GM12864 (cell line): ENCODE measurements at places on chromosomes 7 and 10.

DNA sequence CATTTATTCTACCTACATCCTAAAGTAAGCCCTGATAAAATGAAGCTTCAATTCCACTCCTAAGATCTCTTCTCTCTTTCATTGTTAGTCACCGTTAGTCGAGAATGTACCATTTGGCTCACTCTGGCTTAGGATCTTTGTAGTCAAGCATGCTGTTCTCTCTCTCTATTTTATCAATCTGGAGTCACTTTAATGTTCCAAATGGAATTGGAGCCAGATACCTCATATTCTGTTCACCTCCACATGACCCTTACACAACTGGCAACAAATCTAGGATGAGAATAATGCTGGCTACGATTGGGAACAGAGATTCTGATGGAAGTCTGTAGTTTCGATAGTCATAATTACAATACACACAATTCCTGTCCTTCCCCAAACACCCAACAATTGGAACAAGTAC is 213.7 kb downstream of the TWIST1 start:
- DNase-seq, result no peak

DNA sequence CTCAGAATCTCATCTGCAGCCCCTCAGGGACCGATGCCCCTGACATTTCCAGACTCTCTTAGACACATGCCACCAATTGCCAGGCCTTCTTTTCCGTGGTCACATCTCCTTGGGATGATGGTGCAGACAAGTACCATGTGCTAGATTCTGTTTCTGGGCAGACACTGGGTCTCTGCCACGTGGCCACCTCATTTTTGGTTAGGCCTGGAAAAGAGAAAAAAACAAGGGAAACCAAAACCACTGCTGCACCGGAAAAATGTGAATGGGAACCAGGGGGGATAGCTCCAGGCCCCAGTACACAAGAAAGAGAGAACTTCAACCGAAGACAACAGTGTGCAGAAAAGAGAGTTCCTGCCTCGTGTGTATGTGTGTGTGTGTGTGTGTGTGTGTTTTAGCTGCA is 23.0 kb upstream of the MXI1 start:
- no peak for DNase-seq

GRCh38 chr10:8639486-8640185 is 585.1 kb downstream of the GATA3 start:
- DNase-seq, result no peak

- DNase-seq, result no peak
These were observed 48.5 kb upstream of the TARP start for GRCh38 chr7:38321967-38322366.

- no peak for DNase-seq
These were observed 335.2 kb upstream of the C7orf33 start for GRCh38 chr7:148255333-148255732.

- DNase-seq, result no peak
These were observed 243.1 kb downstream of the ZMYND11 start for GRCh38 chr10:378230-378929.

GRCh38 chr7:102979670-102980069 is 66.9 kb downstream of the LRRC17 start:
- no peak for DNase-seq

GRCh38 chr7:101129603-101130117 is 2.8 kb downstream of the SERPINE1 start:
- no peak for DNase-seq

GRCh38 chr7:50552921-50553320 is 12.3 kb downstream of the DDC start:
- no peak for DNase-seq

- DNase-seq, result no peak
These were observed 50.3 kb downstream of the PALD1 start for GRCh38 chr10:70528741-70529362.

DNA sequence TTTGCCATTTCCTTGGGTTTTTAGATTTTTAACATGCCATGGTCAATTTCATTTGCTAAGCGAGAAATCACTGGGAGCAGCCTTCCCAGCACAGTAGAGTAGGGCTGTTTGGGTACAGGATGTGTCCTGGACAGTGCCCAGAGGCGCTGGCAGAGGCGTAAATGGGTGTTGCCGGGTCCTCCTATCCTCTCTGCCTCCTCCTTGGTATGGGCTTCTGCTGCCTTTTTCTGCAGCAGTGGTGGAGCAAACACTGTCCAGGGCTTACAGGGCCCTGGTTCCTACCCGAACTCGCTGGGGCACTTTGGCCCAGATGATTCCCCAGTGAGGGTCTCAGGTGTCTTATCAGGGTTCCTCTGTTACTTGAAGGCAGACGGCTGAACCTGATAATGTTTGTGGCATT is 298.3 kb downstream of the RPS24 start:
- no peak for DNase-seq

GRCh38 chr7:780081-780480 is 52.2 kb upstream of the SUN1 start:
- DNase-seq, result no peak

- no peak for DNase-seq
These were observed 60.5 kb downstream of the LAMB4 start for GRCh38 chr7:108069646-108070045.

DNA sequence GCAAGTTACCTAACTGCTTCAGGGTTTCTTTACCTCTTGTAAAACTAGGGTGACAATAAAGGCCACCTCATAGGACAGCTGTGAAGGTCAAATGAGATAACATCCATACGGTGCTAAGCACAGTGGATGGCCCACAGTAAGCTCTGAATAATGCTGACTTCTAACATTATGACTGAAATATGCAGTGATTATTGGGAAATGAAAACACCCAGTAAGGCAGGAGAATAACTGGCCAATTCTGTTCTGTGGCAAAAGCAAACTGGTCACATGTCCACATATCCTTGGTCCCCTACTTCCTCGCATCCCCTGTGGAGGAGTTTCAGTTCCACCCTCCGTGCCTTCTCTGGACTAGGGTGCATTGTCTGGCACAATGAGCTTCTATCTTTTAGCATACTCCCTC is 1.4 kb downstream of the CUBN start:
- no peak for DNase-seq

DNA sequence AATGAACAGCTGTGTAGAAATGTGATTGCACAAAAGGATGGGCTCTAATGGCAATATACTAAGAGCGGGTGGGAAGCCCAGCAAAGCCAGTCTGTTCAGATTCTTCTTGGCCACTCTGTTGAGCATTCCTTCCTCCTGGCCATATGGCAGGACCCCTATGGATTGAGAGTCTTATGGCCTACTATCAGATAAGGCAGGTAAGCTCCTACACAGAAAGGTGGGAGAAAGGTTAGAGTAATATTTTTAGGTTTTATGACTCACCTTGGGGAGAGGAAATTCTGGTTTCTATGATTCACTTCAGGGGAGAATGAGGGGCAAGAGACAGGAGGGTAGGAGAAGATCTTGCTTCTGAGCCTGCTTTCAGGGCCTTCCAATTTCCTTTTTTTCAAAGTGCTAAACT is 15.1 kb upstream of the AKR1B10 start:
- no peak for DNase-seq

GRCh38 chr7:73960548-73960947 is 67.4 kb upstream of the ELN start:
- no peak for DNase-seq

- DNase-seq, result no peak
These were observed 365.9 kb downstream of the PHTF2 start for GRCh38 chr7:78164459-78164858.

DNA sequence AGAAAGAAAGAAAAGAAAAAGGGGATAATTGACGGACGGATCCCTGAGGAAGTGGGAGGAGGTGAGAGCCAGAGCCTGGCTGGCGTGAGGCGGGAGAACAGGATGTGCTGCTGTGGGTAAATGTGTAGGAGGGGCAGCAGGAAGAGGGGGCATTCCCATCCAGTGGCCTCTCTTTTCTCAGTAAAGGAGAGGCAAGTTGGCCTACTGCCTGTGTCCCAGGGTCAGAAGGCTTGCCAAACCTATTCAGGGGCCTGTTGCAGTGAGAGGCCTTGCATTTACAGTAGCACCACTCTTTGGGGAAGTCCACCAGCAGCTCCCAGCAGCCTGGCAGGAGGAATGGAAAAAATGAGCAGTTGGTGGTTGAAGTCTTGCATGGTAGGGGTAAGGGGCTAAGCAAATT is 26.6 kb upstream of the ASCC1 start:
- no peak for DNase-seq

- DNase-seq, result no peak
These were observed 48.2 kb upstream of the TMEM72 start for GRCh38 chr10:44862924-44863323.

GRCh38 chr7:47653550-47654411 is 71.9 kb upstream of the TNS3 start:
- DNase-seq, result no peak

DNA sequence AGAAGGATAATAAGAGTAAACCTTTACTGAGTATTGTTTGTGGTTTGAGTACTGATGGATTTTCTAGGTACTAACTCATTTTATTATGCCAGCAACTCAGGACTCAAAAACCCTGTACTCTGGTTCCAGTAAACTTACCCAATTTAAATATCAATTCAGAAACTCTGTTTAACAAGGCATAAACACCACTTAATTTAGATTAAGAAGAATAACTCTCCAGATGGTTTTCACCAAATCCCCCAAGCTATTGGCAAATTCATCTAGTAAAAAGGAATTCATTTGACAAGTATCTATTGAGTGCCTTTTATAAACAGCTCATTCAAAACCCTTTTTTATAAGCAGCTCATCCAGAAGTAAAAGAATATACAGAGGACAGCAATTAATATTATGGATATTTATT is 572.4 kb downstream of the PHTF2 start:
- DNase-seq, result no peak

- DNase-seq, result no peak
These were observed 1081.6 kb downstream of the SORCS1 start for GRCh38 chr10:106082865-106083264.

- DNase-seq, result no peak
These were observed 965 bp upstream of the CAMK1D start for GRCh38 chr10:12348294-12348869.

DNA sequence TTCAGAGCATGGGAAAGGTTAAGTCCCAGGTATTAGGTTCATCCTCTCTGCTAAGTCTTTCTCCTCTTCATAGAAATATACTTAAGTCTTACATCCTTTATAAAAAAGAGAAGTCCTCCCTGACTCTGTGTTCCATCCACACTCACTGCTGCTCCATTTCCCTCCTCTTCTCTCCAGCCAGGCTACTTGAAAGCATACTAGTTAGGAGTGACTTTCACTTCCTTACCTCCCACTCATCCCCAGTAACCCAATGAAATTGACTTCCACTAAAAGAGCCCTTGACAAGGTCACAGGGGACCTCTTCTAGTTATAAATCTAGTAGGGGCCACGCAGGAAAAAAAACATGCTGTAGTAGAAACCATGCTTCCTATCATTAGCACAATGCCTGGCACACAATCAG is 133.1 kb upstream of the AGK start:
- DNase-seq, result no peak

GRCh38 chr7:70799841-70800405 is 332.0 kb upstream of the GALNT17 start:
- DNase-seq, result no peak

DNA sequence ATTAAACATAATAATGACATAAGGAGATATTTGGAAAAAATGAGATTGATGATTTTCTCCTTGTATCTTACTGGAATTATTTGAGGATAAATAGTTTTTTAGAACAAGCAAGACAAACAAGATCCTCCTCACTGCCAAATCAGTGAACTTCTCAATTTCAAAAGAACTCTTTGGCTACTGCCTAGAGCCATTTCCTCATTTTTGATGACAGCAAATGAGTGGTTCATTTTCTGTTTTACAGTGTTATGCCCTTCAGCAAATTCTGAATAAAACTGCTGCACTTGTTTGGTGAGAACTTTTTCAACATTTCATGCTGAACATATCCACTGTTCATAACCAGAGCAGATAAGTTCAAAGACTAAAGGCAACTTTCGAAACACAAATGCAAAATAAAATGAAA is 42.5 kb upstream of the AHR start:
- no peak for DNase-seq

- no peak for DNase-seq
These were observed at the start of gene TAS2R41 for GRCh38 chr7:143477501-143478150. TAS2R41 (plus strand) TSS chr7:143477873; CDS start chr7:143477873, 0 bp downstream.

GRCh38 chr7:99106821-99107241 is 37.1 kb downstream of the SMURF1 start:
- no peak for DNase-seq

DNA sequence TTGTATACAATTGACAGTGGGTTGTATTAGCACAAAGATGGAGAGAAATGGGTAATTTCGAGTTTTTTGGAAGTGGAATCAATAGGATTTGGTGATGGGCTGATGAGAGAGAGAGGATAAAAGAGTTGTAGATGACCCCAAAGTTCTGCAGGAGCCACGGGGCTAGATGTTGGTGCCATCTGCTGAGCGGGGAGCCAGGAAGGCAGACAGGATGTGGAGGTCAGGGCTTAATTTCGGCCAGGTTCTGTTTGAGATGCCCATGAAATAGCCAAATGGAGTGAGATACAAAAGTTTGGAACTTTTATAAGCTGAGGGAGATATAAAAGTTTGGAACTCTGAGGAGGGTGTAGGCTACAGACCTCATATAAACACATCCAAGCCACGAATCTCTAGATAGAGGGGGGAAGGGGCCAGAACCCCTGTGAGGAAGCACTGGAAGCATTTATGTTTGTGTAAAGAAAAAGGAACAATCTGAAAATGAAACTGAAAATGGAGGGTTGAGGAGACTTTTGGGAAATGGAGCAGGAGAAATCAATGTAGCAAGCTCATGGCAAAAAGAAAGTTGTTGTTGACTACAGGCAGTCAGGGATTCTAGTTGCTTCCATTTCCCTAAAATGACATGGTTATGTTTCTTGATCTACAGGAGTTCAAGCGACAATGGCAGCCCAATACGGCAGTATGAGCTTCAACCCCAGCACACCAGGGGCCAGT is 2.2 kb downstream of the GIMAP4 start:
- no peak for DNase-seq

DNA sequence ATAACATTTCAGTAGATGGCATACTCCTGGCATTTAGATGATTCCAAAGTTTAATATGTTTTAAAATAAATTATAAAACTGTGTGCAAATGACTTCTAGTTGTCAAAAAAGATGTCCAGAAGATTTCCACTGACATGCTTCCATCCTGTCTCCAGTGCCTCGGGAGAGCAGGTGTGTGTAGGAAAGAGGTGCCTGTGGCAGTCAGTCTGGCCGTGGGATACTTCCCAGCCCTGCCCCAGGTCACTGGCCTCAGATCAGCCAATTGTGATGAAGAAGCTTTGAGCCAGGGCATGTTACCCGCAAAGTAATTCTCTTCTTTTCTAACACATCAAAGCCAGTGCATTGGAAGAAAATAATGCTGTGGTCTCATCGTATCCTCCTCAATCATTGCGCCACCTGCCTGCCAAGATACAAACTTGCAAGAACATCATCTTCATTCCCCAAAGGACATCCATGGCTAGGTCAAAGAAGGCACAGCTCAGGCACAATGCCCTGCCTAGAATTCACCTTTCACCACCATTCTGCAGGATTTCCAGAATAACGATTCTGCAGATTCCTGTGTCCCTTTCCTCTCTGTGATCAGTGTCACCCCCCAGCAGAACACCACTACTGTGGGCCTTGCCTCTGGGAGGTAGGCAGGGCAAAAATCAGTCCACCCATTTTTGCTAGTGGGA is 6.3 kb upstream of the KCNMA1 start:
- DNase-seq, result no peak

DNA sequence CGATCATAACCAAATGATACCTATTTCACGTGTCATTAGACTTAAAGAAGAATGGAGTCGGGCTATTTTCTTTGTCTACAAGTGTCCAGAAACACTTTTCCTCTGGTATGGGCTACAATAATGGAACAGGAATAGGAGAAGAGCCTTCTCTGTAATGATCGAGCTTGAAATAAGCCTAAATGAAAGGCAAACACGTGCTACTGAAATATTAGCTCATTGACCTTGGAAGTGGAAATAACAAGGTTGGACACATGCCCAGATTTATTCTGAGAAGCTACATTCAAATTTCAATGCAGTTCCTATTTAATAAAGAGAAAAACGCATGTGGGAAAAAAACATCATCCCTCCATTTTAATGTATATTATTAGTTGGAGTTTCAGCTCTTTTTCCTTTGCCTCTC is 254.7 kb upstream of the PTER start:
- DNase-seq, result no peak
